Cerebellar nuclear complex (tissue), 1 donor: ENCODE measurements at places on chromosomes 2 and 18.

- DNase-seq: no peak
Measured at GRCh38 chr2:106982350-106982749, 96.4 kb upstream of the ST6GAL2 start.

DNA sequence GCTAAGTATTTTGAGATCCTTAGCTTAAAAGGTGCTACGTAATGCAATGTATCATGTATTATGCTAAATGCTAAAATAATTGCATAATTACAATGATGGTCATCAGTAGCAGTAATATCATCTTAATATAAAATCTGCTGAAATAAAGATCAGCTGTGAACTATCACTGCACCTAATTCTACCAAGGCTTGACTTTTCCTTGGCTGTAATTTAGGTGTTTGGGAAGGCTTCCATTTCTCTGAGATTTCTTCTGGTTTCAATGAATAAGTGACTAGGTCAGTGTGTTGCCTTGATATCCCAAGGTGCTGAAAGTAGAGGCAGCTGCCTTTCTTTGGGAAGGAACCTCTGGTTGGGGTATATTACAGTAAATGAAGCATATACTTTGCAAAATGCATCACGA, 376.1 kb downstream of the STK39 start:
- DNase-seq: no peak

DNA sequence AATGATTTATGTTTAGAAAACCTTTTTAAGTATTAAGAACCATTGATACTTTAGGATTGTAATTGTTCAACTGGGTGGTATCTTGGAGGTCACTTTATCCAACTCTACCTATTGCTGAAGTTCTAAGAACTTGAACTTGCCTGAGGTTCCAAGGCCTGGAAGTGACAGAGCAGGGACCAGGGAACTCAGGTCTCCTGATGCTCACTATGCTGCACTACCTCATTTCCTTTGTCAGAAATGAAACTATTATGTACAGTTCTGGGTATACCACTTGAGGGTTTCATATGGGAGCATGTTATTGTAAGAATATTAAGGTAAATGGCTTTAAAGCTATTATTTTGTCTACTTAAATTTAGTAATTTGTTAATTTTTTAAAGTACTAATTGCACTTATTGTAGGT, 3.0 kb downstream of the MBD5 start:
- DNase-seq: no peak

GRCh38 chr2:221551864-221552263, 20.2 kb downstream of the EPHA4 start:
- DNase-seq: no peak

DNA sequence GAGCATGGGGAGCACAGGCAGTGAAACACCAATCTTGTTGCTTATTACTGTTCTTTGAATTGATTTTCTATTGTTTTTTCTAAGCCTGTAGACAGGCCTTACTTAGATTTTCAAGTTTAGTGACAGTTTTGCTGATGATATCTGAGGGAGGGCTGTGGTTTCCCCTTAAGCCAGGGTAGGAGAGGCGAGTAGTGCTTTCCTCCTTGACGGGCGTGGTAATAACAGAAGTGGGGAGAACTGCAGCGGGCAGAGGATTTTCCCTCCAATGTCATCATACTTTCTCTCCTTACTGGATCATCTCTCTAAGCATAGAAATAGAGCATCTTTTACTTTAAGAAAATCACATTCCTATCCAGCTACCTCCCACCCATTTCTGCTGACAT, 314.4 kb downstream of the ALK start:
- DNase-seq: no peak

DNA sequence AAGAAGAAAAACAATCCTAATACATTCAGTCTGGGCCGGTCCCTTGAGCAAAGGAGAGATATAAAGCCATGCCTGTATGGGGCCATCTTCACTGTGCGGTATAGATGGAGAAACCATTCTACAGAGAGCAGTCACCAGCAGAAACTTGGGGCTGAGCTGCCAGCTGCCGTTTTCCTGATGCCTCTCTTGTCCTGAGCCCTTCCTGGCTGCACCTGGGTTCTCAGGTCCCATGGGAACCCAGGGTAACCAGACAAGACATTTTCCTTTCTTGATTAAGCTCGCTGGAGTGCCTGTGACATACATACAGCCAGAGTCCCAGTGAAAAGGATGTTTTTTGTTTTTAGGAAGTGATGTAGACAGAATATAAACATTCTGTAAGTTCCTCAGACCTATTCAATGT, 5.3 kb upstream of the METTL21A start:
- no peak for DNase-seq

DNA sequence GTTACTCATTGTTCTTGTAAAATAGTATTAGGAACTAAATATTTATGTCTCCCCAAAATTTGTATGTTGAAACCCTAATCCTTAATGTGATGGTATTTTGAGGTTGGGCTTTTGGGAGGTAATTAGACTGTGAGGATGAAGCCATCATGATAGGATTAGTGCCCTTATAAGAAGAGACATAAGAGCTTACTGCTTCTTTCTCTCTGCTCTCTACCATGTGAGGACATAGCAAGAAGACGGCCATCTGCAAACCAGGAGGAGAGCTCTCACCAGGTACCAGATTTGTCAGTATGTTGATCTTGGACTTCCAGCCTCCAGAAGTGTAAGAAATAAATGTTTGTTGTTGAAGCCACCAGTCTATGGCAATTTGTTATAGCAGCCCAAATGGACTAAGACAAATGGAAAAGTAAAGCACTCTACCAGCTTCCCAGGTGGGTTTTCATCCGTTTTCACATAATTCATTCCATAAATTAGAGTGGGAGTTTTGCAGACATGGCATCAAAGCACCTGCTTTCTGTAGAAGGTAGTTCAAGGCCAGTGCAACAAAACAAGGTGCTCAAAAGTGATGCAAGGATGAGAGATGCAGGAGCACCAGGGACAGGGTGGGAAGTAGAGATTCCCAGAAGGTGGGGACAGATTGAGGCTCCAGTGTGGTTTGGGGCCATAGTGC, 70.7 kb downstream of the MYCN start:
- DNase-seq: no peak

DNA sequence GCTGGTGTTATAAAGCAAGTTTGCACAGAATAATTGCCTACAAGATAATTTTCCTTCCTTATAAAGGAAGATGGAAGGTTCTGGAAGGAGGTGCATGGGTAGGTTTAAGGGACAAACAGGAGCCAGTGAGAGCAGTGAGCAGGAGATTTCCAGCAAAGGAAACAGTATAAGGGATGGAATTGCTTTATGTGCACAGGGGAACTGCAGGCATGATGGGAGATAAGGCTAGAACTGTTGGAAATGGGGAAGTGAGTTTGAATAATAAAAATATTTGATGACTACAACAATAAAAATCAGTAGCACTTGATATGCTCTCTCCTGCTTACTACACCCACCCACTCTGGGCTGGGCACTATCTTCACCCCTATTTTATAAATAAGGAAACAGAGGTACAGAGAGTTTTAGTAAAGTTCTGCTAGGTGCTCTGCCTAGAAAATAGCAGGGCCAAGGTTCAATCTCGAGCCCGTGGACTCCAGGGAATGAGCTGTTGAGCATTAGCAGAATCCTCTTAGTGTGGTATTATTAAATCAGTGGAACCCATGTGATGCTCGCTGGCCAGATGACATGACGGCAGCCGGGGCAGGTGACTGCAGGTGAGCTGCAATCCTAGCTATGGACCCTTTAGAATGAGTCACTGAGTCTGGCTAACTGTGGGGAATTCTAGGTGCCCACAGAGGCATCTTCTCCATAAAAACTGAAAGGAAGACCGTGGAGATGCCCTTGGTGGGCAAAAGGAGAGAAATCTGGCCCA, 302.5 kb downstream of the PIEZO2 start:
- no peak for DNase-seq

GRCh38 chr2:50863856-50864255, 168.1 kb downstream of the NRXN1 start:
- DNase-seq: no peak

- DNase-seq: no peak
Measured at GRCh38 chr2:130920415-130921163, 83.9 kb downstream of the ARHGEF4 start.

- DNase-seq: no peak
Measured at GRCh38 chr2:107591561-107592279, 235.0 kb upstream of the RGPD4 start.

- DNase-seq: no peak
Measured at GRCh38 chr2:5689750-5690149, 2.4 kb upstream of the SOX11 start.

- DNase-seq: no peak
Measured at GRCh38 chr18:64972545-64972944, 778.3 kb upstream of the CDH7 start.

DNA sequence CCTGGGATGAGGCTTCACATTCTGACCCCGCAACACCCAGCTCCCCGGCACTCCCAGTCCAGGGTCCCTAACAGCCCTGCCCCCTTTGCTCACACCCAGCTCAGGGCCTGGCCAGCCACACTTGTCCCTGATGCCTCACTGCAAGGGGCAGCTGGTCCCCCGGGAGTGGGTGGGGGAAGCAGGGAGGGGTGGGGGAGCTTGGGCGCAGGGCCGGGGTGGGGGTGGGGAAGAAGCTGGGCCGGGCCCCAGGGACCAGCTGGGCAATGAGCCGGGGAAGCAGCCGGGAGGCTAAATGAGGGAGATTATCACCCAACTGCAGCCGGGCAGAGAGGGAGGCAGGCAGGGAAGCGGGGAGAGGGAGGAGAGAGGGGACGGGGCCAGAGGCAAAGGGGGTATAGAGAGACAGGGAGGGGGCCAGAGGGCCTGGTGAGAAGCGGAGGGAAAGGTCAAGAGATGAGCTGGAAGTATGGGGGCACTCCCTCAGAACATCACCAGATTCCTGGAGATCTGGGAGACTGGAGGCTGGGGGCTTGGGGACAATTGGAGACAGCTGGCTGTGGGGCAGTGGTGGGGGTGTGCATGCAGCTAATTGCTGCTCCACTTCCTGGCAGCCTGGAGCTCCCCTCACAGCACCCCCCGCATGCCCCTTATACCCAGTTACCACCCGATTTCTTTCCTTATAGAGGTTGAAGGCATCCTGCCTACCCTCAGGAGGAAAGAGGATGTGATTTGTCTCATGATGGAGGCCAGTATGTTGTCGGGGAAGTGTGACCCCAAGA, 2.5 kb upstream of the ASIC4 start:
- DNase-seq: no peak

DNA sequence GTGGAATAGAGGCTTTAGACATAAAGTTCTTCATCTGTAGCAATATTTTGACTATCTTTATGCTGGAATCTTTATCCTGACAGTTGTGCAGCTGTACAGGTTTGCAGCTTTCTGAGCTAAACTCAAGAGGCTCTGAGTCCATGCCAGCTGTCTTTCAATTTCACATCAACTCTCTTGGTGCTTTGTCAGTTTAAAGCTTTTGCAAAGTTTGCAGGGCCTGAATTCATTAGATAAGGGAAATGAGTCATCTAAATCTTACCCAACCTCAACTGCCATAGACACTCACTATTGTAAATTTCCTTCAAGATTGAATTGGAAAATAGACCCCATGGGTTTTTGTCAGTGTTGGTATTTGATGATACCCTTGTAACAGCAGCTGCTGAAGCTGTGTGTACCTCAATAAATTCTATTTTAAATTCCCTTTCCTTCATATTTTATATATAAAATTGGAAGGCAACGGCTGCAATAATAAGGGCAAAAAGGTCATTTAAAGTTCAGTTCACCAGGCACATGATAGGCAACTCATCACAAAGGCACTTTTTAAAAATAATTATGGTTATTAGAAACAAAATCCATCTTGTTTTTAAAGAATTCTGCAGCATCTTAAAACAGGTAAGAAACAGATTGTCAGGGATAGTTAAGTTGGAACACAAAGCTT, 169.9 kb upstream of the SLC39A10 start:
- DNase-seq: no peak

DNA sequence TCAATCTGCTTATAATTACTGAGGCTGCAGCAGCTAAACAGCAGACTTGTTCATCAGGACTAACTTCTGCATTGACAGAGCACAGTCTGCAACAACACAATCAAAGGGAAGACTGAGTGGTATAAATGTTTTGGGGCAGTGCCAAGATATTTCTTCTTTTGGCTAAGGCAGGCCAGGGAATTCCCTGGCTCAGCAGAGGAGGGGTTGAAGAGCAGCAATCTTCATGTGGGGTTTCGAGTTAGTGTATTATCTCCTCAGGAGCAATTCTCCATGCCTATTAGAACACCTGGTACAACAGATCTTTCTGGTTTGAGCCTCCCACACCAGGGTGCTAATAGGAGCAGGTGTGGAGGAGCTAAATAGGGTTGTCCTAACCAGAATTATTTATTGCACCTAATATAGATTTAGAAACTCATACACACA, 103.0 kb upstream of the STK17B start:
- DNase-seq: no peak

- no peak for DNase-seq
Measured at GRCh38 chr2:201432621-201433393, 18.5 kb downstream of the TRAK2 start.

DNA sequence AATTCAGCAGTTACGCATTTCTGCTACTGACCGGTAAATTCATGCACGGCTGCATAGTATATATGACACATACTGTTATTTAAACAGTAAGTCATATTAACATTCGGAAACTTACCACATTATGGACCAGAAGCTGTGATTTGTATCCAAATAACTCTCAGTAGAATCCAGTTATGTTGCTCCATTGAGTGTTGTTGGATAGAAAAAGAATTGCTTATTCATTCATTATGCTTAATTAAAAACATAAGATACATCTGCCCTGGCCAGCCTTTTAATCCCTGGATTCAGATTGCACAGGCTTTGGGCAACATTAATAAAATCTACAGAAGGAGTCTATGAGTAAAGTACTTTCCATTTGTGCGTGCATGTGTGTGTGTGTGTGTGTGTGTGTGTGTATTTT, 111.3 kb downstream of the CPS1 start:
- no peak for DNase-seq

GRCh38 chr2:67393237-67393636, 3.9 kb upstream of the ETAA1 start:
- no peak for DNase-seq

DNA sequence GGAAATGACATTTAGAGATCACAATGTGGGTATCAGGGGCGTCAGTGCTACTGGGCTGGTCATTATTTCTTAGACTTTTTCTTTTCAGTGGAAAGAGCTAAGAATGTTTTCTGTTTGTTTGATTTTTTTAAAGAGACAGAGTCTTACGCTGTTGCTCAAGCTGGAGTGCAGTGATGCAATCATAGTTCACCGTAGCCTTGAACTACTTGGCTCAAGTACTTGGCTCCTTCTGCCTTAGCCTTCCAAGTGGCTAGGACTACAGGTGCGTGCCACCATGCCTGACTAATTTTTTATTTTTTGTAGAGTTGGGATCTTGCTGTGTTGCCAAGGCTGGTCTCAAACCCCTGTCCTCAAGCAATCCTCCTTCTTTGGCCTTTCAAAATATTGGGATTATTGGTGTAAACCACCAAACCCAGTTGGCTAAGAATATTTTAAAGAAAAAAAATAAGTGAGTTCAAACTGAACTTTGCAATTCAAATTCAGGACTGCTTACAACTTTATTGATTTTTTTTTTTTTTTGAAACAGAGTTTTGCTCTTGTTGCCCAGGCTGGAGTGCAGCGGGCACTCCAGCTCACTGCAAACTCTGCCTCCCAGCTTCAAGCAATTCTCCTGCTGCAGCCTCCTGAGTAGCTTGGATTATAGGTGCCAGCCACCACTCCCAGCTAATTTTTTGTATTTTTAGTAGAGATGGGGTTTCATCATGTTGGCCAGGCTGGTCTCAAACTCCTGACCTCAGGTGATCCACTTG, 154.2 kb downstream of the MIB1 start:
- no peak for DNase-seq
